PC-3 (cell line): ENCODE measurements at places on chromosomes 7 and 10. TPM values are rescaled to one million over a fixed set of nuclear protein-coding genes. Genes with fewer than 3 reads are reported as not detected.

DNA sequence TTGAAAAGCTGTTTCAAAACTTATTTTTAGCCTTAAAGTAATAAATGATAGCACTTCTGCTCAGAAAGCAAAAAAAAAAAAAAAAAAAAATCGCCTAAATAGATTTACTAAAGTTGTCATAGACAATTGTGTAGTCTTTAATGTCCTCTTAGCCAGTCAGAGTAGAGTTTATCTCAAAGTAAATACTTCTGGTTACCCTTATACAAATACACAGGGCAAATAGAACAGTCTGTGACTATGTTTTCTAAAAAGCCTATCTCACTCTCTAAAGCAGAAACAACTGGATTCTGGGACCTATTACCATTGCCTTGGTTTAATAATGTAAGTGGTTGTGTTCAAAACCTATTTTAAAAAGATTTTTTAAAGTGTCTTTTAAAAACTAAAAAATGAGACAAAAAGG lies 156.2 kb upstream of the THSD7A start:
- DNase-seq = no peak

DNA sequence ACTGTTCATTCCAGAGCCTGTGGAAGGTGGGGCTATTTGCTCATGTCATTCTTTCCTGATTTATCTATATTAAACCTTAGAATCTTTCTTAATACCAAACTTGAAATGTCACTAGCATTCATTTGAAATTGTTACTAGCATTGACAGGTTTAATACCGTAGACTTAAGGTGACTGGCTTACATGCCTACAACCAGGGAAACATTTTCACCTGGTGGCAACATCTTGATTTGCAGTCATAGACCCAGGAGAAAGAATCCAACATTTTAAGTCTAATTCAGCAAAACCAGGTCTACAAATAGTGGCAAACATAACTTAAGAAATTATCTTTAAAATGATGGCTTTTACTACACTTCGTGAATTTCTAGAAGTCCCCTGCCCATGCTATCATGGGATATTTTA lies 353.7 kb downstream of the HTR7 start:
- no peak for DNase-seq

DNA sequence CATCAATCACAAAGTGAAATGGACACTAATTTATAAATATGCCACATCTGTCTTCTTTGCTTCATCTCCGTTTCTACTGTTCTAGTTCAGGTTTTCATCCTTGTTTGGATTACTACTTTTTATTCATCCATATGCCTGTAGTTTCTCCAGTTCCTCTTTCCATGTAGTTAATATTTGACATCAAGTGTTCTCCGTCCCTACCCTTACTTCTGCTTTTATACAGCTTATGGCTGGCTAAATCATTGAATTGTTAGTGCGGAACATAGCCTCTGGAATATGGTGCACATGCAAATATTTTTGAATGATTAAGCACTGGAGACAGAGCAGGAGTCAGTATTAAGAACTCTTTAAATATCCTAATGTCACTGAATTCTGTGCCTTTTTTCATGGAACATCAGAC lies 230.0 kb upstream of the PPP1R3A start:
- DNase-seq = no peak

DNA sequence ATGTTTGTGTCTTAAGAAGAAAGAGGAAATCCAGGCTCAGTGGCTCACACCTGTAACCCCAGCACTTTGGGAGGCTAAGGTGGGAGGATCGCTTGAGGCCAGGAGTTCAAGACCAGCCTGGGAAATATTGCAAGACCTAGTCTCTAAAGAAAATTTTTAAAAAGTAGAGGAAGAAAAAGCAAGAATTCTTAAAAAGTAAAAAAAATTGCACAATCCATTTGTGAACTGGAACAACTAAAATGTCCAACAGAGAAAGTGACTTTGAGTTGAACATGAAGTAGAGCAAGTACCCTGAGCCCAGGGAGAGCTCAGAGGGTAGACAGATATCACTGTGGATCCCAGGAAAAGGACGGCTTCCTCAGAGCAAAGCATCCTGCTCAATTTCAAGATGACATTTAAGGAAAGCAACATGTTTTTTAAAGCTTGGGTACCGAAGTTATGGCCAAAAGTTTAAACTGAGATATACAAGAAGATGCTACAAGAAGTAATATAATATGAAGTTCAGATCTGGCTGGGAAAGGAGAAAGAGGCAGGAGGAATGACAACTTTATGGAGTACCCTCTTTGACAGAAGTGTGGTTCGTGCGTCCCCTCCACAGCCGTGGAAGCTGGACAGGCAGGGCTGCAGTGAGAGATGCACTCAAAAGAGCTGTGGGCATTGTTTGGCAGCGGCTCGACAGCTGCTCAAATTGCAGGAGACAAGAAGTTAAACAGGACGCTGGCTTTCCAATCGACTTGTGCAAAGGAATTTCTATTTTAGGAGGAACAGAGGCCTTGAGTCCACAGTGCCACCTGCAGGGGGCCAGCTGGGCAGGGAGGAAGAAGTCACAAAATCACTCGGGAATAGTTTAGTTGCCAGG lies 201.3 kb downstream of the JCAD start:
- DNase-seq = peak; percentile 81

- no peak for DNase-seq
Measured at GRCh38 chr7:46319841-46320240, 398.8 kb upstream of the IGFBP3 start.

GRCh38 chr7:154347700-154348266 lies 295.6 kb downstream of the DPP6 start:
- no peak for DNase-seq

GRCh38 chr7:84022684-84023308 lies 171.8 kb downstream of the SEMA3A start:
- DNase-seq = peak; percentile 91

GRCh38 chr10:60870416-60870728 lies 73.6 kb downstream of the RHOBTB1 start:
- DNase-seq = peak; percentile 42

- DNase-seq = peak; percentile 11
Measured at GRCh38 chr10:43322769-43323168, 48.7 kb upstream of the FXYD4 start.

ITIH2 gene
- total RNA-seq = not detected in 2 replicates

MRLN gene
- not detected in 2 replicates for total RNA-seq
